ENCODE measurements at places on chromosomes 2 and 18. TPM values are rescaled to one million over a fixed set of nuclear protein-coding genes. Genes with fewer than 3 reads are reported as not detected.

L3MBTL4 gene
- 0.13 TPM for polyA plus RNA-seq

EPHA4 gene
- polyA plus RNA-seq: 19.3 TPM

ALK gene
- polyA plus RNA-seq: not detected

RIT2 gene
- not detected for polyA plus RNA-seq

OSR1 gene
- polyA plus RNA-seq: not detected

PLCD4 gene
- polyA plus RNA-seq: 0.49 TPM

ADCYAP1 gene
- polyA plus RNA-seq: not detected
